Endothelial cell (in vitro differentiated cells): ENCODE measurements at places on chromosomes 4 and X.

DNA sequence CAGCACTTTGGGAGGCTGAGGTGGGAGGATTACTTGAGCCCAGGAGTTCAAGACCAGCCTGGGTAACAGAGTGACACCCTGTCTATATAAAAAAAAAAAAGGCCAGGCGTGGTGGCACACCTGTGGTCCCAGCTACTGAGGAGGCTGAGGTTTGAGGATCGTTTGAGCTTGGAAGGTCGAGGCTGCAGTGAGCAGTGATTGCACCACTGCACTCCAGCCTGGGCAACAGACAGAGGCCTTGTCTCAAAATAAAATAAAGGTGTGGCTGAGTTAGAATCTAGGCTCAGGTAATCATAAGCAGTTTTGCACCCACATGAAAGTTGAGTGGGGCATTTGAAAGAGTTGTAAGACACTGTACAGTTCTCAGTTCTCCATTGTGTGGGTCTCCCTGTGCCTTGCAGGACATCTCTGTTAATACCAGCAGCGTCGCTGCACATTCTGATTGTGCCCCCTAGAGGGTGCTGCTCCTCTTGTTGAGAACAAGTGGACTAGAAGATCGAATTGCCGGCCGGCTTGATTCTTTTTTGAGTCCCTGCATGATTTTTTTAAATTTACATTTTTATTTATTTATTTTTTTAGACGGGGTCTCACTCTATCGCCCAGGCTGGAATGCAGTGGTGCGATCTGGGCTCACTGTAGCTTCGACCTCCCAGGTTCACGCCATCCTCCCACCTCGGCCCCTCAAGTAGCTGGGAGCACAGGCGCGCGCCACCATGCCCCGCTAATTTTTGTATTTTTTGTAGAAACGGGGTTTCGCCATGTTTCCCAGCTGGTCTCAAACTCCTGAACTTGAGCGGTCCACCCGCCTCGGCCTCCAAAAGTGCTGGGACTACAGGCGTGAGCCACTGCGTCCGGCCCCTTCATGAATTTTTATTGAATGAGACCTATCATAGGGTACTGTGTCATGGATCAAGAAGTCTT is 73.6 kb upstream of the RBMX start:
- DNase-seq, result peak; percentile 53

DNA sequence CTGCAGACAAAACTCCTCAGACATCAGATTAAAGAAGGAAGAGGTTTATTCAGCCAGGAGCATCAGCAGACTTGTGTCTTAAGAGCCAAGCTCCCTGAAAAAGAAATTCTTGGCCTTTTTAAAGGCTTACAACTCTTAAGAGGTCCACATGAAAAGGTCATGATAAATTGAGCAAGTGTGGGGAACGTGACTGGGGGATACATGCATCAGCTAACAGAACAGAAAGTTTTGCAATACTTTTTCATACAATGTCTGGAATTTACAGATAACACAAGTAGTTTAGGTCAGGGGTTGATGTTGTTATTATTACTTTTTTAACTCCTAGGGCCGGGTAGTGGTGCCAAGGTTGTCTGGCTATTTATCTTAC is 55.6 kb upstream of the RBMX start:
- DNase-seq, result no peak

- no peak for DNase-seq
Measured at GRCh38 chr4:5927747-5928146, 34.9 kb upstream of the CRMP1 start.

DNA sequence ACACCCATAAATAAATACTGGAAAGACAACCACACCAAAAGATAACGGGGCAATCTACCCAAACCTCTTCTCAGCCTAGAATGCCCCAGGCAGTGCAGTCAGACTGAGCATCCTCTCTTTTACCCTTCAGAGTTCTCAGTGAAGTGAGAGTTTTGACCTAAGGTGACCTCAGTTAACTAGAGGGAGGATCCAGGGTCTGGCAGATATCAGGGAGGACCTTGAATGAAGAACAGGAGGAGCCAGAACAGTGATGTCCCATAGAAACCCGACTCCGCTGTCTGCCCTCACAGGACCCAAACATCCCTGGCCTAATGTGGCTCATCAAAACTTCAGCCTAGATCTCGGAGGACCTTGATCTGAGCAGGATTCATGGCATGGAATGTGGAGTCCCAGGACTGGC is at the start of gene MAGEB3:
Gene MAGEB3, plus strand, starts transcription at position 263 of the 400 bp plus-strand sequence. CDS start 5,268 bp downstream, outside the sequence.
- DNase-seq, result no peak

DNA sequence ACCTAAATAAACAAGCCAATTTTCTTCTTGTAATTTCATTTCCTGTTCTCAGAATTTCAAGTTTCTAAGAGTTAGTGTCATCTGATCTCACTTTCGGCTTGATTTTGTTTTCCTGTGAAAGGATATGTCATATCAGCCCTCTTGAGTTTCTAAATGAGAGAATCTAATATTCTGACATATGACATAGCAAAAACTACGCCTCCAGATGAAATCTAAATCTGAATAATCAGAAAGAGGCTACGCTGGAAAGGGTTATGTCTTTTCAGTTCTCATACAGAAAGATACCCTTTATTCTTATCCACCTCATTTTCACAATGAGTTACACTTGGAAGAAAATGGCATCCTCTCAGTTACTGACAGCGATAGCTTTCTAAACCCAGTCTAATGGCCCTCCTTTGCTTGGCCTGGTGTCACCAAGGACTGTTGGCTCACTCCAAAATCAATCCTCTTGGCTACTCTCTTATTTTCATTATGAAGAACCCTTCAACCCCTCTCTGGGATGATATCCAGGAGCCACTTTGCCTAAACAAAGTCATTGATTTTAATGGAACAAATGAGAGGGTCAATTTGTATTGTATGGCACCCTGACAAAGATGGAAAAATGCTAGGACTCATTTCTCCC is 65.6 kb downstream of the ASB9 start:
- no peak for DNase-seq

GRCh38 chr4:16472537-16472936 is 246.3 kb upstream of the TAPT1 start:
- no peak for DNase-seq

DNA sequence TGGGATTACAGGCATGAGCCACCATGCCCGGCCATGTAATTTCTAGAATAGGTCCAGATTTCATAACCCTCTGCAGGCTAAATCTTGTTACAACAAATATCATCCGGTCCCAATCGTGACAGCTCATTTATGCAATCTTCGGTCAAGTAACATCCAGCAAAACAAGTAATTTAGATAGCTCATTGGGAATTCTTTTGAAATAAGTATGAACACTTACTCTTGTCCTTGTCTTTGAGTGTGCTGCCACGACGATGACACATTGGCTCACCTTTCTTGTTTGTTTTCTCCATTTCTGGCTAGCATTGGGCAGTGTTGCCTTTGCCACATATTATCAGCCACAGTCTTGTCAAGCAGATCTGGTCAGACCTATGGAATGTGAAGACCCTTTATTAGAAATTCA is 92.0 kb downstream of the PHEX start:
- no peak for DNase-seq

DNA sequence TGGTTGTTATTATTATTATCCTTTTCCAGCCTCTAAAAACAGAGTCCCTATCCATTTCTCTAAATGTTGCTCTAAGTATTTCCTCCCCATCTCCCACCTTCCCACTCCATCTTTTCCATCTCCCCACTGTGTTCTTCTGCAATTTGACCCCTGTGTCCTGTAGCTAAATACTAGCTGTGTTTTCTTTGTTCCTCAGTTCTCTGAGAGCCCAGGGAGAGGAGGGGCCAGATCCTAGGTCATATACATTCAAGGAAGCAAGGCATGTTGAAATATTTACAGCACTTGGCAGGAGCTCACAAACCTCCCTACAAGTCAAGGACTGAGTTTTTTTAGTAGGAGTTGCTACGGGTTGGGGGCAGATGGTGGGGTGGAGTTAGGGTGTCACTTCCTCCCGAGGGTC is 10.5 kb downstream of the SLC16A2 start:
- DNase-seq, result no peak

DNA sequence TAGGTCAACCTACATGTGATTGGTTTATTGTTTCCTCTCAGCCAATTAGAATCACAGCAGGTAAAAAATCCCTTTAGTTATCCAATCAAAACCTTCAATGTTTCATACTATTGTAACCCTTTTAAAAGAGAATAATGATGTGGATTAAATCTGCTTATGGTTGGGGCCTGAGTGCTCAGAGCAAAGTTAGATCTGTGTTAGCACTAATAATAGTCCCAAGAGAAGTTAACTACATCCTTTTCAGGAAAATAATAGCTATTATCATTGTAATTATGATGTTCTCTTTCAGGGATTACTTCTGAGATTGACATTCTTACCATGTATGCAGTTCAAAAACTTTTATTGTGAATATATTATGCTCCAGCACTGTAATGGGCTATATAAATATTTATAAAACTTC is 262.6 kb upstream of the ARX start:
- no peak for DNase-seq

DNA sequence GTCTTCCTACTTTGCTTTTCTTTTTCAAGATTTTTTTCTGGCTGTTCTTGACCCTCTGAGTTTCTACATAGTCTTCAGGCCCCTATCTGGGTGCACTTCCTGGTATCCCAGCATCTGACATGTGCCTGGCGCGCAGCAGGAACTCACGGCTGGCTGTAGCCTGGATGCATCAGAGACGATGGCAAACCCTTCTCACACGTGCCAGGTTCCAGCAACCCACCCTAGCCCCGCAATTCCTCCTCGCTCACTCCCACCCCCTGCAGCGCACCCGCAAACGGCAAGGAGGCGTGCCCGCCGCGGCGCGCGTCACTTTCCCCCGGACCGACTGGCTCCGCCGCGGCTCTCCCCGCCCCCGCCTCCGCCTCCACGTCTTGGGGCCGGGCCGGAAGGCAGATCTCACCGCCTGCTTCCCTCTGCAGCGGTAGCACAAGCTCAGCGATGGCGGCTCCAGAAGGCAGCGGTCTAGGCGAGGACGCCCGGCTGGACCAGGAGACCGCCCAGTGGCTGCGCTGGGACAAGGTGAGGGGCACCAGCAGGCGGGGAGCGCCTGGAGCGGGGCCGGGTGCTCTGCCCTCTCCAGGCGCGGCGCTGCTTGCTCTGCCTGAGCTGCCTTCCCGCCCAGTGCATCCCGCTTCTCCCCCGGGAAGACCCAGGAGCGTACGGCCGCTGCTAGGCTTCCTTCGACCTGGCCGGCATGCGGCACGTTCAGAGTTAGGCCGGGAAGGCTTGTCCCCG is at the start of gene PGM2:
Gene PGM2, plus strand, starts transcription at position 392 of the 735 bp plus-strand sequence. Its CDS starts 47 bp downstream, at position 439.
- peak; percentile 81 for DNase-seq

GRCh38 chr4:107937040-107937439 is 5.7 kb downstream of the CYP2U1 start:
- DNase-seq, result no peak

GRCh38 chrX:17741123-17741511 is 3.8 kb downstream of the SCML1 start:
- DNase-seq, result no peak

DNA sequence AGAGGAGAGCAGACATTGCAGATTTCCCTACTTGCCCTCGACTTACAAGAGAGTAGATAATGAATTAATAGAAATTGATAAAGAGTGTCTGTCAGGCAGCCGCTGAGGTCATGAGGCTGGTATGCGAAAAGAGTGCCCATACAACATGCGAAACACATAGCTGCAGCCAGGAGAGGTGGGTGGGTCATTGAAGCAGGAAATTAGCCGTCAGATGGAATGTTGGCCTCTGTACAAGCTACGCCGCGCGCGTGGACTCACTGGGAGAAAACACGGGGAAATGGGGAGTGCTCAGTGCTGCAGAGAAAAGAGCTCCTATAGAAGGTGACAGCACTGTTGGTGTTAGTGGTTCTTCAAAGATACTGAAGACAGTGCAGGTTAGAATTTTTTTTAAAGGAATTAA is 125.1 kb downstream of the RAPGEF2 start:
- DNase-seq, result peak; percentile 22

DNA sequence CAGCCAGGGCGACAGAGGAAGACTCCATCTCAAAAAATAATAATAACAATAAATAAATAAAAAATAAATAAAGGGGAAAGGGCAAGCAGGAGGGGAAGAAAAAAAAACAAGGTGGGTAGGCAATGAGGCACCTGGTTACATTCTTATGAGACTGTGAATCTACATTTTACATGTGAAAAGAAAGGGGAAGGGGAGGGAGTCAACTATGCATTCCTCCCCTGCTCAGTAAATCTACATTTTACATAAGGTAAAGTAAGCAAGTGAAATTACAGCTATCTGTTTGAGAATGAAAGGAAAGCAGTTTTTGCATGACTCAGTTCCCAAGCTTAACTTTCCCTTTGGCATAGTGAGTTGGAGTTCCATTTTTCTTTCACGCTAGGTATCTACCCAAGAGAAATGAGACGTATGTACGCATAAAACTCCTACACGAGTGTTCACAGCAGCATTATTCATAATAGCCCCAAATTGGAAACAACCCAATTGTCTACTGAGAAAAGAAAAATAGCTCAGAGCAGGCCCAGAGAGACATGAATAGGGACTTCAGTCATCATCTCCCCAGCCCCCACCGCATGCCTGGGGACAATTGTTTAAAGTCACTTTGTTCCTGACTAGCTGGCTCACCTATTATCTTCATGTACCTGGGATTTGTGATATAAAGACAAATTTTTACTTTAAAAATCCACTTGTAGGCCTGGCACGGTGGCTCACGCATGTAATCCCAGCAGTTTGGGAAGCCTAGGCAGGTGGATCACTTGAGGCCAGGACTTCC is 52.4 kb downstream of the DDX3X start:
- no peak for DNase-seq

DNA sequence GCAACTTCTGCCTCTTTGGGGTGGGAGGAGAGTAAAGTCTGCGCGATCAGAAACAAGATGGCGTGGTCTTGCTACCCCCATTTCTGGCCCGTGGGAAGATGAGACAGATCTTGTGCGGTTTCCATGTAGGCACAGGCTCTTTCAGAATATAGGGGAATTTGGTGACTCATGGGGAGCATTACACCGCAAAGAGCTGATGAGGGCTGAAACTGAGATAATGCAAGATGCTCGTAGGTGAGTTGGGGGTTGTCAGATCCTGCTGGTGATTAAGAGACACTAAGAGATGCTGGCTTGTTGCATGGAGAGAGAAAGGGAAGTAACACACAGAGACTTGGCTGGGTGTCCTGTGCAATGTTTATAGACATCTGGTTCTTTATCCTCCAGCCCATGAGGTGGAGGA is 1.5 kb downstream of the EVC start:
- DNase-seq, result no peak

- DNase-seq, result no peak
Measured at GRCh38 chr4:152729466-152729865, 49.7 kb upstream of the TMEM154 start.

DNA sequence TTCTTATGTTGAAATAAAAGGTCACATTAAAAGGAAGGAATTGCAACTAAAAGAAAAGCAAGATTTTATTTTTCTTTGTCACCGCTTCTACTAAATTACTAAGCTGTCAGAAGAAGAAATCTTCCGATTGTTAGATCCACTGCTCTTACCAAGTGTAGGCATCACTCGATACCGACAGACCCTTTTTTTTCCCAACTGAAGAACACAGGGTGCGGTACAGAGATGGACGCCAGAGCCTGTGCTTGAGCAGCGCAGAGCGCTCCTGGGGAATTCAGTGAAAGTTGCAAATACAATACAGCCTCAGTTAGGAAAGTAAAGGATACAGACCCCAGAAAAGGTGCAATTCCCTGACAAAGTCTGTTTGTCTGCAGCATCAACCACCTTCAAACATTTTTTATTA is 94.9 kb upstream of the WDR17 start:
- no peak for DNase-seq
